Fibroblast of lung (primary cell): ENCODE measurements at places on chromosomes 13 and 19. TPM values are rescaled to one million over a fixed set of nuclear protein-coding genes. Genes with fewer than 3 reads are reported as not detected.

DNA sequence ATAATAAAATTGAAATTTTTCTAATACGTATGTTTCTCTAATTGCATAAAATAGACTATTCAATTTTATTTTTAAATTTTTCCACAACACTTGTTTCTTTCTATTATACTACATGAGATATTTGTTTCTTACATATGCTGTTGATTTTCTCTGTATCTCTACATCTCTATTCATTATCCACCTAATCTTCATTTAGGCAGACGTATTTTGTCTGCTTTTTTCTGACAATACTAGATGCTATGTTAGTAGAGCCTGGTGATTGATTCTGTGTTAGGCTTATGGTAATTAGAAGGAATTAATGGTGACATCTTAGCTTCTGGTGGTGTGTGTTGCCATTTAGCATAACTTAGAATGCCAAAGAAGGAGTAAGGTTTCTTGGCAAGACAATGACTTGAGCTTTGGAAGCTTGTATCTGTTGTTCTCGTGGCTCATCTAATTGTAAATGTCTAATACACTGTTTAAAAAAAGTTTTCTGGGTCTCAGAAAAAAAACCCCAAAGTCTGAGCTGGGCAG lies 1610.7 kb upstream of the PCDH20 start:
- H3K27me3 ChIP-seq = no peaks in the 10 kb centered on the region
- H3K27ac ChIP-seq = no peak overlapping the region
- DNase-seq = no peak

GRCh38 chr19:11479898-11480714 lies 740 bp downstream of the ELAVL3 start:
- H3K4me3 ChIP-seq = no peak overlapping the region
- peaks cover 29% of the 10 kb centered on the region for H3K27me3 ChIP-seq
- no peaks in the 10 kb centered on the region for H3K4me1 ChIP-seq

PSPN gene
- polyA plus RNA-seq = 0.25 and 0.36 TPM in 2 replicates

DNA sequence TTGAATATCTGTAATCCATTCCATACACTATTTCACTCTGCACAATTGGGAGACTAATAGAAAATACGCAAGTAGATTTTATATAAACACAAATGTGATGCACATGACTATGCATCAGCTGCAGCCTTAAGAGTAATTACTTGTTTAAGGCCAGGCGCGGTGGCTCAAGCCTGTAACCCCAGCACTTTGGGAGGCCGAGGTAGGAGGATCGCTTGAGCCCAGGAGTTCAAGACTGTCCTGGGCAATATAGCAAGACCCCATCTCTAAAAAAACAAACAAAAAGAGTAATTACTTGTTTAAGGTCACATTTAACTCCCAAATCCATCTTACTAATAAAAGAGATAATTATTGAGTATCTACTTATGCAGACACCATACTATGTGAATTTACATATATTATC lies 18.0 kb downstream of the IPO5 start:
- DNase-seq = no peak
- no peaks in the 10 kb centered on the region for H3K36me3 ChIP-seq
- H3K4me1 ChIP-seq = no peaks in the 10 kb centered on the region
- H3K27ac ChIP-seq = no peak overlapping the region
